ENCODE measurements at places on chromosomes 2 and 18.

DNA sequence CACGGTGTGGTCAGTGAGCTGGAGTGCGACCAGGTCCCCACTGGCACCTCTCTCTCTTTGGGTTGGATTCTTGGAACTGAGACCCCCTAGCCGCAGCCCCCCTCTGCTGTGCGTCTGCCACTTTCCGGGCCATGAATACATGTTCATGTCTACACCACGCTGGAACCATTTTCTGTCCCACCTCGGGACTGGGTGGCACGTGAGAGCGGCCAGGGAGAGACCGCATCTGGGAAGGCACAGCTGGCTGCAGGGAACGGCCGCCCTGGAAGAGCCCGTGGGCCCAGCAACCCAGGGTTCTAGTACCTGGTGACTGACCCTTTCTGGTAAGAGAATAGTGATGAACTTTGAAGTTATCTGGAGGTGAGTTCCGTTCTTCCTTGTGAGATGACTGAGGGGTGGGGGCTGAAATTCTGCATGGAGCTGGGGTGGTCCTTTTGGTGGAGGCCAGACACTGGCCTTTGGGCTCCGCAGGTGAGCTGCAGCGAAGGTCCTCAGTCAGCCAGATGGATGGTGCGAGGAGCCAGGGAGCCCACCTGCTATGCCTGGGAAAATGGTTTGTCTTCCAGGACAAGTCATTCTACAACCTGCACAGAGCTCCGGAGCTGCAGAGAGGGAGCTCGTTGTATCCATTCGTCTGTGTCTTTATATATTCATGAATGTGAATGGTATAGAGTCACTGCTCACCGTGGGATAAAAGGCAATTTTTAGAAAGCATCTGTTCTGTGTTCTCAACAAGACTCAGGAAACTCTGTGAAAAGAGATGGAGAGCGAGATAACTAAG lies 223.5 kb downstream of the NDUFA10 start:
- no peak for DNase-seq

GRCh38 chr2:109555346-109555900 lies 58.3 kb downstream of the SEPTIN10 start:
- no peak for DNase-seq

GRCh38 chr18:49709347-49709690 lies 104.0 kb downstream of the ACAA2 start:
- DNase-seq = no peak

DNA sequence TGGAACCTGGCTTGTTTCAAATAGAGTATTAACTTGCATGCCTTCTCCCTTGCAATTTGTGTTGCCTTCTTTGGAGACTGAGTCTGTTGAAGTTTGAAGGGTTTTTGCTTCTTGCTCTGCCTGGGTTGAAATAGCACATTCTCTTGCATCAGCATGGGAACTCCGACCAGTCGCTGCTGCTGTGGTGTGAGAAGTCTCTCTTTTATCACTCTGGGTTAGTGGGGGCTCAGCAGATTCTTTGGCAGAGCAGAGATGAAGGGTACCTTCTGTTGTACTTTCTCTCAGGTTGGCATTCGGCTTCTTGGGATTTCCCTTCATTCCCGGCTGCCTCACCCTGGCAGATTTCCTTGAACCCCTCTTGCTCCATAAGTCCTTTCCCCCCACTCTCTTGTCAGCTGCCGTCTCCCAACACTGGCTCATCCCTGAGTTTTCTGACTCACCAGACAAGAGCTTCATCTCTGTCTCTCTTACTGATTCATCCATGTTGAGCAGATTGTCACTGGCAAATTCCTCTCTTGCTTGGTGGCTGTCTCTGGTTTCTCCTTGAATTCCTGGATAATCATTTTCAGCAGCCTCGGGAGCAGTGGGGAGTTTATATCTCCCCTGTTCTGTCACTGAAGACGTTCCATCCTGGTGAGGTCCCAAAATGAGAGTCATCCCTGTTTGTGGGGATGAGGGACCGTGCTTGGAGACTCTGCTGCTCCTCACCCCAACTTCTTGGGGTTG lies 49.9 kb downstream of the ALPK2 start:
- DNase-seq = no peak

GRCh38 chr2:120875431-120875830 lies 139.8 kb downstream of the GLI2 start:
- DNase-seq = no peak

- no peak for DNase-seq
These were observed 241.2 kb downstream of the TFCP2L1 start for GRCh38 chr2:121043827-121044222.

DNA sequence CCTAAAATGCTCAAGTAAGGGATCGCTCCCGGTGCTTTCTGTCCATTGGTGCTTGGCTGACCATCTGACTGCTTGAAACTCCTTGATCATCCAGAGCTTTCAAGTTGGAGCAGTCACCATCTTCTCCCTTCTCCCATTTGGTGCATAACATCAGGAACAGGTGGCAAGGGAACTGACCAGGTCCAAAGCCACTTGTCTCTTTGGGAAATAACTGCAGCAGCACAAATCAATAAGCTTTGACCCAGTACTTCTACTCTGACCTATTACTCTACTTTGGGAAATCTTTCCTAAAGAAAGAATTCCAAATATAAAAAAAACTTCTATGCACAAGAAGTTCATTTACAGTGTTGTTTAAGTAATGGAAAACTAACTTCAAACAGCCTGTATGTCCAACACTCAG lies 10.6 kb upstream of the MAT2A start:
- DNase-seq = no peak

DNA sequence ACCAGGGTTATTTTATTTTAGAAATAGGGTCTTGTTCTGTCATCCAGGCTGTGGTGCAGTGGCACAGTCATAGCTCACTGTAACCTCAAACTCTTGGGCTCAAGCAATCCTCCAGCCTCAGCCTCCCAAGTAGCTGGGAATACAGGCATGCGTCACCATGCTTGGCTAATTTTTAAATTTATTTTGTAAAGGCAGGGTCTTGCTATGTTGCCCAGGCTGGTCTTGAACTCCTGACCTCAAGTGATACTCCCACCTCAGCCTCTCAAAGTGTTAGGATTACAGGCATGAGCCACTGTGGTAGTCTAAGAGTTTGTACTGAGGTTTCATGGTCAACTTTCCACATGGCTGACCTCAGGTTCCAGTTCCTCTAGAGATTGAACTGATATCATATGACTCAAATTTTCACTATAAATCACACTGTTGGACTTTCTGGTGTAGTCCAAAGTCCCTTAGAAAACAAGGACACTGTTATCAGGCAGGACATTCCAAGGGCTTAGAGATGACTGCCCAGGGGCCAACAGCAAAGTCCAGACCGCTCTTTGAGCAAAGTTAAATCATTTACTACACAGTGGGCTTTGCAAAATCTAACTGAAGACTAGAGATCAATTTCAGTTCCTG lies 82.0 kb upstream of the MEX3C start:
- DNase-seq = no peak

DNA sequence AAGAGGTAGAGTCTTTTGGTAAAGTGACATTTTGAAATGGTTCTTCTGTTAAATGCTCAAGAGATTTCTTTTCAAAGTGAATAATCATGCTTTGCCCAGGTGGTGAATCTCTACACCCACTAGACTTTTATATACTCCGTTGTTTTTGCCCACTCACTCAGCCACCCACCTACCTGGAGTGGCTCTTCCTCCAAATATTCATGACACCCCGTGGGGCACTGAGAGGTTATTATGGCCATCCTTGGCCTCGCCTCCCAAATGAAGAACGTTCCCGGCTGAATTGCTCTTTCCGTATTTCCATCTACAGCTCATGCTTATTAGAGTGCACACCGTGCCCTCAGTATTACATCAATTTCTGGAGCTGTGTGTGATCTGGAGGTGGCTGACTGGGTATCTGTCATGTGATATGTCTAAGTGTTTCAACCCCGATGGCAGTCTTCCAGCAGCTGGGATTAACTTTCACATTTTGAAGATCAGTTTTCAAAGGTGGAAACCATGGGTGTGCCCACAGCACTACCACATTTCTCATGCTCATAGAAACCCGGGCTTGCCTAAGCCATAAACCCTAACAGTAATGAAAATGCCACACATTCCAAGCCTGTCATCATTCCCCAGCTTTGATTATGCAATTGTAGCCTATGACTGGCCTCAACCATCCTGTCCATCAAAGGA lies 406.6 kb upstream of the MMADHC start:
- DNase-seq = no peak

- DNase-seq = peak; percentile 66
These were observed 830 bp downstream of the DNER start for GRCh38 chr2:229713371-229714079.

- DNase-seq = no peak
These were observed 197.8 kb downstream of the RDH14 start for GRCh38 chr2:18362696-18363095.

- peak; percentile 7 for DNase-seq
These were observed 133.1 kb downstream of the NCKAP5 start for GRCh38 chr2:133434959-133435668.

DNA sequence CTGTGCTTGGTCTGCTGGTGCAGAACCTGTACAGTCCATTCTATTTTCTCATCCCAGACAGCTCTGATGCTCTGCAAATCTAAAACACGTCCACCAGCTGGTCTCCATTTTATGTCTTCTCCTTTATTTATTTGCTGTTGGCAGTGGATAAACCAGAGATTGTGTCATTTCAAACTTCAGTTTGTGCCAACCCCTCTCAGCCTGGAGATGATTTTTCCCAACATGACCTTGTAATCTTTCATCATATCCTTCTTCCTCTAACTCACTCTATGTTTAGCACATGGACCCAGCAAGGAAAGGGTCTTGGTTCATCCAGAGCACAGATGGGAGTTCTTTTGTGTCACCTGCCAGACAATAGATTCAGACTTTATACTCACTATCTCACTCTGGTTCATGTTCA lies 273.2 kb downstream of the MTX2 start:
- no peak for DNase-seq

Measured in DMS79 treated with DMSO at 0.1 percent for 48 hours (cell line).